ENCODE measurements at places on chromosomes 4 and X. TPM values are rescaled to one million over a fixed set of nuclear protein-coding genes. Genes with fewer than 3 reads are reported as not detected.

IL3RA gene
- not detected for total RNA-seq

ANXA10 gene
- 39.8 TPM for total RNA-seq

SMPX gene
- 0.95 TPM for total RNA-seq

DNA sequence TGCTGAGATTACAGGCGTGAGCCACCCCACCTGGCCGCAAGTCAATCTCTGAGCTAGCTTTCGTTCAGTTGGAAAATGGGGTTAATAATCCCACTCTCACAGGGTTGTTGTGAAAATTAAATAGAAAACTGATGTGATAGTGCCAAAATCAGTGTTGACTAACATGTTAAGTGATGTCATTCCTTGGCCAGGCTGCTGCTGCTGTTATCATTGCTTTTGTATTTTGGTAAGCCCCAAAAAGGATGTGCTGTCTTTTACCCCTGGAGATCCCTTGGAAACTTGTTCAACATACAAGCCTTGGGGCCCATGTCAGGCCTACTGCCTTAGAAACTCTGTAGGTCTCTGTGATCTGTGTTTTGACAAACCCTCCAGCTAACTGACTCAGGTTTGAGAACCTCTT is 106.3 kb downstream of the AFF1 start:
- no peak for DNase-seq

DNA sequence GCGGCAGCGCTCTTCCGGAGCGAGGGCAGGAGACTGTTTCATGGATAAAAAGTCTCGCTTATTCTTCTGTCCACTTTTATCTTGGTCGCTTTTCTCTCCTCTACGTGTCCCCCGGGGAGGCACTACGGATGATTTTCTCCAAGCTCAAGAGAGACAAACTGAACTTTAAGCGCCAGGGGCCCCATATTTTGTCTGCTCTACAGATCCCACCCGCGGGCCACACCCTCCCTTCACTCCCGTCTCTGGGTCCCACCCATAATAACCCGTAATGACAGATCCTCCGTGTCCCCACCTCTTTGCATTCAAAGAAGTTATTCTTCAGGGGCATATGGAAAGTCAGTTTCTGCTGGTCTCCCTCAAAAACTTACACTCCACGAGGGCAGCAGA is at the start of gene CORIN:
Gene CORIN (minus strand): TSS at position 160 of the 387 bp plus-strand sequence. CDS start 118 bp downstream, at position 42.
- DNase-seq: no peak

DNA sequence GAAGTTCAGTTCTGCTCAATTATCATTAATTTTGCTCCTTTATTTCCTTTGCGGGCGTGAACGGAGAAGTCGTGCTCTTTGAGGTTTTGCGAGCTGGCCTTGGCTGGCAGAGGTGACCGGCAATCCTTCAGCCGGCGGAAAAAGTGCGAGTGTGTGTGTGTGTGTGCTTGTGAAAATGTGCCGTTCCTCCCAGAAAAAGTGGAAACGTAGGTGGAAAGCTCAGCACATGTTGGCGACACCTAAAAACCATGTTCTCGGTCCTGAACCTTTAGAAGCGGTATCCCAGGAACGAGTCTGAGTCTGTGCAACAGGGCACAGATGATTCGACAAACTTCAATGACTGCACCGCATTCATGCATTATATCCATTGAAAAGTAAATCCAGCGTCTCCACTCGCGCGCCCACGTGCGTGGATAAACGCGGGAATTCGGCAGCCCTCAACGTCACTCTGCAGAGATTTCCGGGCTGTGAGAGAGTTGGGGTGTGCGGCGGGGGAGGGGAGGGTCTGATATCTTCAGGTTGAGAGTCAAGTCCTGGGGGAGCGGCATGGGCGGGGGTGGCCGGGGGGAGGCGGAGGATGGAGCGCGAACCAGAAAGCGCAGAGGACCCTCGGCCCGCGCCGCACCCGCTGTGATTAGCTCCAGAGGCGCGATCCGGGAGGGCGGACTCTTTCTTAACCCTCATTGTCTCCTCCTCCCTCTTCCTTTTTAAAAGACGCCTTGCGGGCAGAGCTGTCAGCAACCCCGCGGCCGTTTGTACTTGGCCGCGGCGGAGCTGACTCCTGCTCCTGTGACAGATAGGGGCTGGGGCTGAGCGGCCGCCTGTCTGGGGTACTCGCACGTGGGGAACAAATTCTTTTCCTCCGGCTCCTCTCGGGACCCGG is at the start of gene SHISA3:
Gene SHISA3 (plus strand): TSS at position 737 of the 883 bp plus-strand sequence. CDS start 569 bp downstream, outside the sequence.
- no peak for DNase-seq

DNA sequence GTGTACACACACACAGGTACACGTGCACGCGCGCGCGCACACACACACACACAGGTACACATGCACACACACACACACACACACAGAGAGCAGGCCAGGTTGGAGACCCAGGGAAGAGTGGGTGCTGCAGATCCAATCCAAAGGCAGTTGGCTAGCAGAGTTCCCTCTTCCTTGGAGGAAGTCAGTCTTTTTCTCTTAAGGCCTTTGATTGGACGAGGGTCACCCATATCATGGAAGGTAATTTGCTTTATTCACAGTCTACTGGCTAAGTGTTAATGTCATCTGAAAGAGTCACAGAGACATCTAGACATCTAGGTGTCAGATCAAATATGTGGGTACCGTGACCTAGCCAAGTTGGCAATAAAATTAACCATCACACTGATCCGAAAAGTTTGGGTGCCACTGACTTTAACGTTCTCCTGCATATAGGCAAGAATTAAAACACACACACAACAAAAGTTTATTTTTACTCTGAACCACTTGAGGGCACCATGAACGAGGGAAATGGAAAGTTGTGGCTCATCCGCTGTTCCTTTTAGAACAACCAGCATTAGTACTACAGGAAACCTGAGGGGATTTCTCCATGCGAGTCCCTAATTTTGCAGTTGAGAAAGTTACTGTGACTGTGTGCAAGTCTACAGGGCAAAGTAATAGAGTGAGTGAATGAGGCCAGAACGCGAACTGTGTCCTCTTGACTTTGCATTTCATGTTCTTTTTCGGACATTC is 66.0 kb upstream of the STOX2 start:
- DNase-seq: no peak

GRCh38 chr4:81038636-81039350 is 8.3 kb downstream of the BMP3 start:
- no peak for DNase-seq

- DNase-seq: no peak
Measured at GRCh38 chrX:123060986-123061385, 123.1 kb upstream of the GRIA3 start.

DNA sequence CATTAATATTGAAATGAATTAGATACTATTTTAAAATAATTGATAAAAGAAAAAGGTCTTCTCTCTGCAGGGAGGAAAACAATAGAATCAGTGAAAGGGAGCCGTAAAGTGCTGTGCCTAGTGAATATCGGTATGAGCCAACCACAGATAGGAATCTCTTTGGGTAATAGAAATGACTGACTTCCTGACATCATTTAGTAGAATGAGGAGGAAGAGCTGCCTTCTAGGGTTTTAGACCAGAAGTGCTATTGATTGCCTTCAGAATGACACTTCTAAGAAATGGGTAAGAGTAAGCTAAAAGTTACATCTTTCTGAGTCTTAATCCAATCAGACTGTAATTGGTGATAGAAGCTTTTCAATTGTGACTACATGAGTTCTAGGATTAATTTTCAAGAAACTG is 134.0 kb upstream of the MAP9 start:
- no peak for DNase-seq

GRCh38 chr4:24980064-24980690 is 50.6 kb downstream of the LGI2 start:
- DNase-seq: no peak

- no peak for DNase-seq
Measured at GRCh38 chr4:154329268-154329868, 162.2 kb downstream of the DCHS2 start.

GRCh38 chr4:6364146-6364545 is 94.5 kb downstream of the WFS1 start:
- no peak for DNase-seq

DNA sequence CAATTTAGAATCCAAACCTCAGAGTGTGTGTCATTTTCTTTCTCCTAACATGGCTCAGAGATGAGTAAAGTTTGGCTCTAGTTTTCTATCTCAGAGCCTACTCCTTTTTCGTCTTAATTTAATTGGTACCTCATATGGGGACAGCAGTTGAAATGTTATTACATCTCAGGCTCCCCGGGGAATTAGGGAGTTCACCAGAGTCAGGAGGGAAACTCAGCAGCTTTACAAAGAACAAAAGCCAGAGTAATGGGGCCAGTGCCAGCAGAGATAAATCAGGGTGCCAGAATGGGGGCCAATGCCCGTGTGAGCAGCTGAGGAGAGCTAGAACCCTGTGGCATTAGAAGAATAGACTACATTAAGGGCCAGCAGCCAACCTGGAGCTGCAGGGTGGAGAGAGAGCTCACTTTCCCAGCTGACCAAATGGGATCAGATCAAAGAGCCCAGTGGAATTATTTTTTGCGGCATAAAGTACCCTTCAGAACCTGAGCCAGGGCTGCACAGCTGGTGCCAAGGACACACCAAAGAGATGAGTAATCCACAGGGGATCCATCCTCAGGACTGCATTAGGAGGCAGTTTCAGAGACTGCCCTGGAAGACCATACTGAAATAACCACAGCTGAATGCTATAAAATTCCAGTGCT is 207.1 kb upstream of the DKK2 start:
- no peak for DNase-seq

GRCh38 chrX:46179748-46180147 is 365.5 kb downstream of the ZNF674 start:
- no peak for DNase-seq
